ENCODE measurements at places on chromosomes 2 and 18.

GRCh38 chr2:69224512-69224837, 162.6 kb downstream of the GFPT1 start:
- DNase-seq = no peak

GRCh38 chr2:127175041-127175721, 44.9 kb downstream of the CYP27C1 start:
- DNase-seq = no peak

DNA sequence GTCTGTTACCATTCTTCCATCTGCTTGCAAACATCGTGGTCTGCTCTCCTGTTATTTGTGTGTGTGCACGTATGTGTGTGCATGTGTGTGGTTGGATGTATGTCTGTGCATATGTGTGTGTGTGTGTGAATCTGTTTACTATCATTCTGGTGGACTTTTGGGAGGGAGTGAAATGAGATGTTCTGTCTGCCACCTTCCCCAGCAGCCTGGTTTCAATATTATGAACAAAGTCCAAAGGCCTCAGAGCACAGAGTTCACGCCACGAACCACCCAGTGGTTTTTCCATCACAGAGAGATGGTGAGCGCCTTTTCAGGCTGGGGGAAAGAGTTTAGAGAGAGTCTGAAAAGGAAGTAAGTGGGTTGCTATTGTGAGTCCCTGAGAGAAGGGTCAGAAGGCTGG, 67.1 kb upstream of the YWHAQ start:
- DNase-seq = no peak

DNA sequence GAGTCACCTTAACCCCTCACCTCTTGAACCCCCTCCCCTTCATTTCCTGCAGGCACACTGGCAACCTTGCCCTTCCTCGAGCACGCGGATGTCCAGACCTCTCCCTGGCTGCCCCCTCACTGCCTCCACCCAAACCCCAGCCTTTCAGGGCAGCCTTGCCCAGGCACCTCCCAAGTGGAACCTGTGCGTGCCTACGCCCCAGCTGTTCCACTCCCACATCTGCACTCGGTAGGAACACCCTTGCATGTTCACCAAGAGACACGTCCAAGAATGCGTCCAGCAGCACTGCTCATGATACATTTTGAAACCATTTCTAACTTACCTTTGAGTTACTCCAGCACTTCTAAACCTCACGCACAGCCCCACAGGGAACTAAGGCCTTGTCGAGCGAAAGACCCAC, 93.8 kb upstream of the YWHAQ start:
- no peak for DNase-seq

DNA sequence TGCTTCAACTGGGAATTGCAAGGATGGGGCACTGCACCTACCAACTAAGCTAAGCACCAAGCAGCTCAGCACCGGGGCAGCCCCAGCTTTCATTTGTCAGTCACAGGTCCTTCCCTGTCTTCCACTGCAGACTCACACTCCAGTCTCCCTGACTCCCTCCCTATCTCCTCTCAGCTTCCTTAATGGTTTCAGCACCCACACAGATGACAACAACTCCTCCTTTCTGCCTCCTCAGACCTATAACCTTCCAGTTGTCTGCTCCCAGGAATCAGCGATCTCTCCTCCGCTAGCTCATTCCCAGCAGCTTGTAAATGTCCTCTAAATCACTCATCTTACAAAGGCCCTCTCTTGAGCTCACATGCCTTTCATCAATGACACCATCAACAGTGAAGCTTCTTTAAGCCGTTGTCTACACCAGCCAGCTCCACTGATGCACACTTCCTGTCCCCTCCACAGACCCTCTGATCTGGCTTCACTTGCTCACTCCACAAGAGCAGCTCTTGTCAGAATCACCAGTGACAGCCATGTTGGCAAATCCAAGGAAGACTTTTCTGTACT, 32.1 kb downstream of the CLASP1 start:
- no peak for DNase-seq

GRCh38 chr2:186518945-186519344, 32.9 kb downstream of the ZC3H15 start:
- DNase-seq = no peak

DNA sequence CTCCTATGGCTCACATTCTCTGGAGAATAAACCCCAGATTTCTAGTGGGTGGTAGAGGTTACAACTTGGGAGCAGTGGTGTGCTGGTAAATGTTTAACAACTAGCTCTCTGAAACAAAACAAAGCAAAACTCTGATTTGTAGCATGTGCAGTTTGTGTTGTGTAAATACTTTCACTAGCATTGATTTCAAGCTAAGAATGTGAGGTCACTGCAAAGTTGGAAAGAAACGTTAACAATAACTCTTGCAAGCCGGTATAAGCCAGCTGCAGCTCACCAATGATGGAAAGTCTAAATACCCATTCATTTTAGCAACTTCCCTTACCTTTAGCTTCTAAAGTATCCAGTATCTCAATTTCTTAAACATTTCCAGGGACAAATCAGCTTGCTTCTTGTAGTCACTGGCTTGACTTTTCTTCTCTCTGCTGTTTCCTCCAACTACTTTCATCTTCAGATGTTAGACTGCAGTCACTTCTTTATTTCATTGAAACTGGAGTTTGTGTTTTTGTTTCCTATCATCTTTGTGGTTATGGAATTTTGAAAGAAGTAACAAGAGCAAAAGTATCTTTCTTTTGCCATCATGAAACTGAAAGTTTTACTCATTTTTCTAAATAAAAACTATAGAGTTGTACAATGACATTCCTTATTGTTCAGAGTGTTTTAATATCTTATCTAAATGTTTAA, 140.2 kb downstream of the PLCL1 start:
- no peak for DNase-seq

DNA sequence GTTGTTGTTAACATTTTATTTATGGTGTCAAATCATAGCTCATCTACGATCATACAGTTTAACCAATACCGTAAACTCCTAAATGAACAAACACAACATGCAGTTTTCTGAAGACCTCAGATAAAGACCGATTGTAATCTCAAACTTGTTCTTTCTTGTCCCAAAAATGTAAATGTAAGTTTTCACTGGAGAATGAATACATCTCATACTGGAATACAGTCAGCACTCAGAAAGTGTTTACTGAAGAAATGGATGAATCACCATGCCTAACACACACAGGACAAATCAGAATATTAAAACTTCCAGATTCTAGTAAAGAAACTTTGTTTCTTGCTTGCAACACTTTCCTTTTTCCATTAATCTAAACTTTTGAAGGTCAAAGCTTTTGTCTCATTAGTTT, 380.5 kb downstream of the DLGAP1 start:
- DNase-seq = no peak

DNA sequence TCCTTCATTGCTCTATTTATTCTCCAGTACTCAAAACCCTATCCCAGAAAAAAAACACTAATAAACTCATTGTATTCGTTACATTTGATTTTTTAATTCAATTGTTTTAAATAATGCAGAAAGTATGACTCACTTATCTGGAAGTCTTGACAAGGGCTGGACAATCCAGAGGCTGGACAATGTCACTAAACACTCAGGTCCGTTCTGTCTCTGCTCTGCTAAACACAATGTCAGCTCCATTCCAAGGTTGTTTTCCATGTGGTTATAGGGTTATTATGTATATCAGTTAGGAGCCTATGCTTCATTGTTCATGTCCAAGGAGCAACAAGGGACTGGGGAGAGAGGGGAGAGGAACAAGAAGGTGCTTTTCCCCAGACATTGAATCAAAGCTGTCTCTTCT, 125.5 kb downstream of the IRS1 start:
- DNase-seq = no peak

DNA sequence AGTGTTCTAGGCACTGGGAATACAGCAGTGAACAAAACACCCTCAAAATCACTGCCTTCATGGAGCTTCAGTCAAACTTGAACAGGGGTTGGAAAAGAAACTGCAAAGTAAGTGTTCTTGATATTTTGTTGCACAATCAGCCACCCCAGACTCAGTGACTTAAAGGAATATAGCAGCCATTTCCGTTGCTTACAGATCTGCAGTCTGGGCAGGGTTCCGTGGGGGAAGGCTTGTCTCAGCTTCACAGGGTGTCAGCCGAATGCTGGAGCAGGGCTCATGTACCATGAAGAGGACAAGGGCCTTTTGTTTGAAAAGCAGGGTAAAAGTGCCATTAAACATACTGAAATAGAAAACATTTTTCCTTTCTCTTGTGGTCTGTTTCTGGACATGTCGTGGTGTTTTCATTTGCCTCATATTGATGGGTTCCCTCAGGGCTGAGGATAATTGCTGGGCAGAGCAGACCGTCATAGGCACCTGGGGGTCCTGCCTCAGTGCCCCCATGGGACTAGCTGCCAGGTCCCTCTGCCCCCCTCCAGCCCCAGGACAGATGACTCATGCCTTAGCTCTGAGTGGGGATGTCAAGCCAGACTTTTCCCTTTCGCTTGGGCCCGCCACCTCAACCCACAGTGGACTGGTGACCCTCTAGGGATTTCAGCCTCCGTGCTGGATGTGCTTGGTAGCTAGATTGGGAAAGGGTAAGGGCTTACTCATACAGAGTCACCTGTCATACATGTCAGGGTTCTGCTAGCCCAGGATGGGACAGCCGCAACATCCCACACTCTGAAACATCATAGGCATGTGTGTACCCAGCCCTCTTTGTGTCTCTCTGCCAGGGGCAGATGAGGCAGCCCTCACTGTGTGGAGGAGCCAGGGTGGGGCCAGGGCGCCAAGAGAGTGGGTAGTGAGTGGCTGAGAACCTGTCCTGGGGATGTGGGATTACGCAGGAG, 96.5 kb downstream of the PTPRM start:
- no peak for DNase-seq

GRCh38 chr2:72106978-72107377, 40.7 kb downstream of the CYP26B1 start:
- no peak for DNase-seq

DNA sequence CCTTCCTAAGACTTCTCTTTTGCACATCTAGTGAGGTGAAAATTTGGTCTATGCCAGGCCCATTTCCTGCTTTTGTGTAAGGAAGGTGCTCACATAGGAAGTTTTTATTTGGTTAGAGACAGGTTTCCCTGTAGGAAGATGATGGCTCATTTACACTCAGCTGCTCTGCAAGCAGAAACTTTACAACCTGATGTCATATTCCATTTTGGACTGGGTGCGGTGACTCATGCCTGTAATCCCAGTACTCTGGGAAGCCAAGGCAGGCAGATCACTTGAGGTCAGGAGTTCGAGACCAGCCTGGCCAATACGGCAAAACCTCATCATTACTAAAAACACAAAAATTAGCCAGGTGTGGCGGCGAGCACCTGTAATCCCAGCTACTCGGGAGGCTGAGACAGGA, 35.8 kb downstream of the CASP10 start:
- no peak for DNase-seq

DNA sequence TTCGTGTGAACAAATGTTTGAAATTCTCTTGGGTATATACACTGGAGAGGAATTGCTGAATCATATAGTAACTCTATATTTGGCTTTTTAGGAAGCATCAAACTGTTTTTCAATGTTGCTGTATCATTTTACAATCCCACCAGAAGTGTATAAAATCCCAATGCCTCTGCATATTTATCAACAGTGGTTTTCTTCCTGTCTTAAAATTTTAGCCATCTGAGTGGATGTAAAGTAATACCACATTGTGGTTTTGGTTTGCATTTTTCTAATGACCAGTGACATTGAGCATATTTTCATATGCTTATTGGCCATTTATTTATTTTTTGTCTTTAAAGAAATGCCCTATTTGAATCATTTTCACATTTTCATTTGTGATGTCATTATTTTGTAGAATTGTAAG, 22.8 kb upstream of the LRP1B start:
- no peak for DNase-seq

GRCh38 chr2:202883987-202884675, 12.6 kb upstream of the ICA1L start:
- no peak for DNase-seq

DNA sequence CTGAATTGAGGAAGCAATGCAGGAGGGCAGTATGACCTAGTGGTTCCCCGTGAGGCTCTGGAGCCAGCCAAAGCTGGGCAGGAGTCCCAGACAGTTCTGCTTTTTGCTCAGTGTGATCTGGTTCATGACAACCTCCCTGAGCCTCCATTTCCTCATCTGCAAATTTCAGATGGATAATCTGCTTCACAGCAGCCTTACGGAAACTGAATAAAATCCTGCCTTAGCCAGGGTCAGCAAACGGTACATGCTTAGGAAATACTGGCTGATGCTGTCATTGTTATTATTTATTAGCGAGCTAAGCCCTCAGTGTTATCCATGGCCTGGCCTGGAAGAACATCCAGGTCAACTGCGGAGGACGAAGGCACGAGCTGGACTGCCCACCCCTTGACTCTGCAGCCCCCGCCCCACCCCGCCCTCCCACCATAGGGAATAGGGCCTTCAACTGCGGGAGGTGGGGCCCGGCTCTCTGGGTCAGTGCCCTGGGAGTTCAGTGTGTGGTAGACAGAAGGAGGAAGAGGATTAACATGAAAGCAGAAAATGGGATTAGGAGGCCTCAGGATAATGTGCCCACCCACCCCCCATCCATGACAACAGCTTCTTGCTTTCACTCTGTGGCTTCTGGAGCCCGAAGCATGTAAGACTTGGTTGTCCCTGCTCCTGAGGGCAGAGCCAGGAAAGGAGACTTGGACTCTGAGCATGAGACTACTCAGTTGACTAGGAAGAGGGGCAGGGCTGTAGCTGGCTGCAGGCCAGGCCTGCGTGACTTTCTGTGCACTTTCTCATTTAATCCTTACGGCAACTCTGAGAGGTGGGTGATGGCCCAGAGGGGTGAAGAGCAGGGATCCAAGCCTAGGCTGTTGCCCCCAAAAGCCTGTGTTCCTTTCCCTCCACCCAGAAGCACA, 13.1 kb downstream of the PKDCC start:
- no peak for DNase-seq

- DNase-seq = no peak
Measured at GRCh38 chr18:46051731-46052461, 20.2 kb downstream of the PSTPIP2 start.

DNA sequence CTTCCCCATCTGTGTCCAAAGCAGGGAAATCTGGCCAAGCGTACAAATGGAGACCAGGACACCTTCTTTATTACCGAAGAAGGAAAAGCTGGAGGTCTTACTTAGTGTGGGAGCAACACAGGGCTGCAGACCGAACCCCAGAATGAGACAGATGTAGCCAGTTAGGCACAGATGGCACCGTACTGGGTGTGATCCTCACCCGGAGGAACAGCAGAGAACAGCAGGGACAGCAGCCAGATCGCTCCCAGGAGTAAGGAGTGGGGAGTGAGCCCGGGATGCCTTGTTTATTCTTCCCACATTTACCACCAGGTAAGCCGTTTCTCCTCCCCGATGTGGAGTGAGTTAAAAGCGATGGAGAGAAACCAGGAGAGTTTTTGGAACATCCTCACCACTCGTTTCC, 150.7 kb upstream of the SPRED2 start:
- DNase-seq = no peak

DNA sequence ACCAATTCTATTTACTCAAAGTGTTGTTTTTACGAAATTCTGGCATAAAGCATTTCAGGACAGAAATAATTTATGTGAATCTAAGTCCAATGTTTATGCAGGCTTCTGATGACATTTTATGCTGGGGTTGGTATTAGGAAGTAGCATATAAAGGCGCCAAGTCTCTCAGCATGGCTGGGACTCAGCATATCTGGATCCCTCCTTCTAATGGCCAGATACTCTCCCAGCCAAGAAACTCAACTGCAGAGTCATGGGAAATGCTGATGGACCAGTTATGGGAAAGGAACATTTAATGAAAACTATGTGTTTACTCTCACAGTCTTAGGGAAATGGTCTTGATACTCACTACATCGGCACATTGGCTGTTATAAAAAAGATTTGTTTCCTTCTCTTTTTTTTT, 392.2 kb downstream of the ARHGAP15 start:
- DNase-seq = no peak

Measured in neural crest cell (in vitro differentiated cells).